Activated T-helper 17 cell treated with anti-CD3 and anti-CD28 coated beads, Interleukin-2, amount 50 U/mL, for 72 hours (primary cell): ENCODE measurements at places on chromosomes 6 and 20.

DNA sequence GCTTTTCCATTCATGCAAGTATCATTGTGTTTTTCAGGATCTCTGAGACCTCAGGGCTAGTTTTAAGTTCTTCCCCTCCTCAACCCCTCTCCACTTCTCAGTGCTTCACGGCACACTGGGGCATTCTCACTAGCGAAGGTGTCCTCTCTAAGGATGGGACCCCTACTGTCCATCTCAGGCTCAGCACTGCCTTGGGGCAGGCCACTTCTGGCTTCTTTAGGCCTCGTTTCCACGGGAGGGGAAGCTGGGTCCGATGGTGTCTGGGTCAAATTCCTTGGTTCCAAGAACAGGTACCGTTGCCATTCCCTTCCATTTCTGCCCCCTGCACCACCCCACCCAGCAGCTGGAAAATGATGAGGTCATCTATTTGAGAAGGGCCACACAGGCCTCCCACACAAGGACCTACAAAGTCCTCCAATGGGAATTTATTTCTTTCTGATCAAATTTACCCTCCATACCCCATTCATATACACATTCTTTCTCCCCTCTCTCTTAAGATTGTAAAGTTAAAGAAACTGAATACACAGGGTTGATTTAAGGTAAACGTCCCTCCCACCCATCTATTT lies 17.2 kb downstream of the GNAS start:
- H3K27me3 ChIP-seq: no peaks in the 10 kb centered on the region
- no peaks in the 10 kb centered on the region for H3K36me3 ChIP-seq
- H3K4me3 ChIP-seq: no peak overlapping the region
- H3K4me1 ChIP-seq: peaks cover 4% of the 10 kb centered on the region
- H3K27ac ChIP-seq: no peak overlapping the region
- ATAC-seq: no peak

- peak overlapping the region; percentile 93 for H3K4me3 ChIP-seq
- peaks cover 43% of the 10 kb centered on the region for H3K36me3 ChIP-seq
- H3K4me1 ChIP-seq: peaks cover 41% of the 10 kb centered on the region
- no peak for ATAC-seq
Observed at GRCh38 chr6:11229655-11230046, 2.8 kb downstream of the NEDD9 start.

- H3K27me3 ChIP-seq: peaks cover 19% of the 10 kb centered on the region
- no peak overlapping the region for H3K27ac ChIP-seq
- H3K4me1 ChIP-seq: no peaks in the 10 kb centered on the region
- no peak overlapping the region for H3K4me3 ChIP-seq
Observed at GRCh38 chr20:742156-742555, 26.1 kb downstream of the SLC52A3 start.

DNA sequence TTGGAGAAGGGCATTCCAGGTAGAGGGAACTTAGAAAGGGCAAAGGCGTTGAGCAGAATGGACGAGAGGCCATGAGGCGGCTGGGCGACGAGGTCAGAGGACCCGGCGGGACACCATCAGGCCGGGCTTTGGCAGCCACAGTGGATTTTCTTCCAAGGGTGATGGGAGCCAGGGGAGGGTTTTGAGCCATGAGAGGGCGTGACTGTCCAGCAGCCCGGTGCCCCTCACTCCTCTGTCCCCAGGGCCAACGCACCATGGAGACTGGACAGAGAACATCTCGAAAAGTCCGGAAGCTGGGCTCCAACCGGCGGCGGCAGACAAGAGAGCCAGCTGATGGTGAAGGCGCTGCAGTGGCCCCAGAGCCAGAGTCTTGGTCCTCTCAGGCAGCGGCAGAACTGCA lies 6.4 kb downstream of the RAB44 start:
- no peaks in the 10 kb centered on the region for H3K27me3 ChIP-seq
- no peak for ATAC-seq
- no peak overlapping the region for H3K4me3 ChIP-seq
- peak overlapping the region; percentile 49 for H3K27ac ChIP-seq

GRCh38 chr6:31115941-31116560 lies 1.5 kb downstream of the PSORS1C1 start:
- H3K4me1 ChIP-seq: peaks cover 7% of the 10 kb centered on the region
- no peak overlapping the region for H3K27ac ChIP-seq
- peaks cover 6% of the 10 kb centered on the region for H3K27me3 ChIP-seq
- H3K4me3 ChIP-seq: no peak overlapping the region
- no peaks in the 10 kb centered on the region for H3K36me3 ChIP-seq

GRCh38 chr6:161406646-161407045 lies 132.8 kb upstream of the AGPAT4 start:
- H3K4me1 ChIP-seq: no peaks in the 10 kb centered on the region
- no peaks in the 10 kb centered on the region for H3K36me3 ChIP-seq
- peak; percentile 21 for ATAC-seq
- H3K27me3 ChIP-seq: no peaks in the 10 kb centered on the region
- no peak overlapping the region for H3K4me3 ChIP-seq

- peaks cover 12% of the 10 kb centered on the region for H3K36me3 ChIP-seq
- H3K27ac ChIP-seq: peak overlapping the region; percentile 28
- no peaks in the 10 kb centered on the region for H3K4me1 ChIP-seq
- ATAC-seq: no peak
- H3K4me3 ChIP-seq: peak overlapping the region; percentile 86
Observed at GRCh38 chr6:108556866-108557493, 3.7 kb upstream of the FOXO3 start.

DNA sequence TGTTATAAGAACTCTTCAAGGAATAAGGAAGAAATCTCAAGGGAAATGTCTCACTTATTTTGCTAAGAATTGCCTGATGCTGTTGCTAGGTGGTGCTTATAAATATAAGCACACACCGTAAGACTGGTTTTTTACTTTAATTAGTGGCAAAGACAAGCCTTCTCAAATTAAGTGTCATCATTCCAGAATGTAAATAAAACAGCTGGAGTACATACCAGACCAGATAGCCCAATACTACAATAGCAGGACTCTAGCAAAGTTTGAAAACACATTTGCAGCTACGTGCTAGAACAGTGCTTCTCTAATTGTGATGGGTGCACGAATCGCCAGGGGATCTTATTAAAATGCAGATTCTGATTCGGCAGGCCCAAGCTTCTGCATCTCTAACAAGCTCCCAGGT lies 6.8 kb downstream of the CNKSR3 start:
- H3K4me3 ChIP-seq: no peak overlapping the region
- H3K36me3 ChIP-seq: no peaks in the 10 kb centered on the region
- no peak for ATAC-seq
- H3K4me1 ChIP-seq: peaks cover 5% of the 10 kb centered on the region
- H3K27ac ChIP-seq: no peak overlapping the region
- peaks cover 44% of the 10 kb centered on the region for H3K27me3 ChIP-seq

DNA sequence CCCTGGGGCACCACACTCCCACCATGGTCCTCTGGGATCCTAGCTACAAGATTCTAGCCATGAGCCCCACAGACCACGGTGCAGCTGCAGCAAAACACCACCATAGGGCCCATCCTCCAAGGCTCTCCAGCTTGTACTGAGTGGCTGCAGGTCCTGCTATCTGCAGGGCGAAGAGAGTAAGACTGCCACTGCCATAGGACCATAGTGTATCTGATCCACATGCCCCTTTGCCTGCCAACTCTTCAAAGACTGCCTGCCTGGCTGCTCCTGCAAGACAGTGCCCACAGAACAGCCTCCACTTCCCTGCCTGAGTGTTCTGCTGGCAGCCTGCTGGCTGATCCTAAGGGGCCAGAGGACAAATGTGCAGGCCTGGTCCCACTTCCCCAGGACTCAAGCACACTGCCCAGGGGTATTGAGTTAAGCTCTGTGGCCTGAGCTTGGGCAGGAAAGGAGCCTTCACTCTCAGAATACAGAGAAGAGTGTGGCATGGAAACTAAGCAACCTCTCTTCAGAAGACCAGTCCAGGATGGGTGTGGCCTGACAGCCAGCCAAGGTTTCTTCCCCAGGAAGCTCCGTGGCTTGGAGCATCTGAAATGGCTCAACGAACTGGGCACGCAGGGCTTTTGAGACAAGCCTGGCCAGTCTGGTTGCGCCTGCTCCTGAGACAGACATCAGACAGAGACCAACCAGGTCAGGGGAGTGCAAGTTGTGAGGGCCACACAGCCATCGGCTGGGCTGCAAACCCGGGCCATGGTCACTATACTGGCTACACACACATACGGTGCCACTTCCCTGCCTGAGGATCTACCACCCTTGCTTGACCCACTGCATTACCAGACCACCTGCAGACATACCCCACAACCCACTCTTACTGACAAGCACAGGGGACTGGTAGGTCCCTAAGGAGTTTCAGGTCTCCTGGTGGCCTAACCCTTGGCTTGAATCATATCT lies 54.5 kb downstream of the RNGTT start:
- H3K4me1 ChIP-seq: peaks cover 42% of the 10 kb centered on the region
- no peaks in the 10 kb centered on the region for H3K27me3 ChIP-seq
- H3K4me3 ChIP-seq: no peak overlapping the region
- ATAC-seq: no peak
- peaks cover 35% of the 10 kb centered on the region for H3K36me3 ChIP-seq

GRCh38 chr20:23613676-23614075 lies 8.0 kb upstream of the CST9 start:
- no peak for ATAC-seq
- H3K4me1 ChIP-seq: no peaks in the 10 kb centered on the region
- H3K27me3 ChIP-seq: peaks cover 15% of the 10 kb centered on the region
- no peak overlapping the region for H3K27ac ChIP-seq
- no peaks in the 10 kb centered on the region for H3K36me3 ChIP-seq

DNA sequence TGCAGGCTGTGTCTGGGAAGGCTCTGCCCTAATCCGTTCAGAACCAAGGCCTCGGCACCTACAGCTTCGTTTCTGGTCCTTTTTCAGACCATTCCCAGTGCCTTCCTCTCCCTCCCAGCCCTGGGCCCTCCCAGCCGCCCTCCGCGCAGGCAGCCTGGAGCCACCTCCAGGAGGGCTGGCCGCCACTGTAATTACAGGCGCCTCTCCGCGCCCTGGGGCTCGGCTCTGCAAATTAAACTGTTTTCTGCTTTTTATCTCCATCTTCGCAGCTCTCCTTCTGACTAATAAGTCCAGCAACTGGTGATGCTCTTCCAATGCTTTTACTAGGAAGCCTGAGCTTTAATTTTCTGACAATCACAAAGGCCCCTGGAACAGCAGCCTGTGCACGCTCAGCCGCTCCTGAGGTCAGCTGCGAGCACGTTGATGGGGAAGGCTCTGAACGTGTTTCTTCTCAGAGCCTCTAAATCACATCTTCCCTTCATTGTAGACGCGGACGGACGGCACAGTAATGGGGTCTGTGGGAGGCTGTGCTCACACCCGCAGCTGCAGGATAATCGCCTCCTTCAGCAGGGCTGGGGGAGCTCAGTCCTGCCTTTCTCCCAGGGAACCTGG lies 194.6 kb downstream of the DLL1 start:
- no peak overlapping the region for H3K27ac ChIP-seq
- no peak overlapping the region for H3K4me3 ChIP-seq
- no peaks in the 10 kb centered on the region for H3K36me3 ChIP-seq
- peaks cover 3% of the 10 kb centered on the region for H3K27me3 ChIP-seq
- ATAC-seq: no peak

GRCh38 chr20:24572140-24572539 lies 102.7 kb downstream of the SYNDIG1 start:
- no peak for ATAC-seq
- H3K27ac ChIP-seq: no peak overlapping the region
- peaks cover 5% of the 10 kb centered on the region for H3K27me3 ChIP-seq
- no peaks in the 10 kb centered on the region for H3K36me3 ChIP-seq
- H3K4me1 ChIP-seq: no peaks in the 10 kb centered on the region

GRCh38 chr6:11659757-11660156 lies 118.8 kb downstream of the ADTRP start:
- H3K4me3 ChIP-seq: no peak overlapping the region
- H3K4me1 ChIP-seq: no peaks in the 10 kb centered on the region
- H3K36me3 ChIP-seq: no peaks in the 10 kb centered on the region
- peaks cover 33% of the 10 kb centered on the region for H3K27me3 ChIP-seq
- no peak overlapping the region for H3K27ac ChIP-seq

GRCh38 chr6:111585241-111585973 lies 20.3 kb downstream of the TRAF3IP2 start:
- peak overlapping the region; percentile 18 for H3K27ac ChIP-seq
- H3K27me3 ChIP-seq: no peaks in the 10 kb centered on the region
- no peak overlapping the region for H3K4me3 ChIP-seq

DNA sequence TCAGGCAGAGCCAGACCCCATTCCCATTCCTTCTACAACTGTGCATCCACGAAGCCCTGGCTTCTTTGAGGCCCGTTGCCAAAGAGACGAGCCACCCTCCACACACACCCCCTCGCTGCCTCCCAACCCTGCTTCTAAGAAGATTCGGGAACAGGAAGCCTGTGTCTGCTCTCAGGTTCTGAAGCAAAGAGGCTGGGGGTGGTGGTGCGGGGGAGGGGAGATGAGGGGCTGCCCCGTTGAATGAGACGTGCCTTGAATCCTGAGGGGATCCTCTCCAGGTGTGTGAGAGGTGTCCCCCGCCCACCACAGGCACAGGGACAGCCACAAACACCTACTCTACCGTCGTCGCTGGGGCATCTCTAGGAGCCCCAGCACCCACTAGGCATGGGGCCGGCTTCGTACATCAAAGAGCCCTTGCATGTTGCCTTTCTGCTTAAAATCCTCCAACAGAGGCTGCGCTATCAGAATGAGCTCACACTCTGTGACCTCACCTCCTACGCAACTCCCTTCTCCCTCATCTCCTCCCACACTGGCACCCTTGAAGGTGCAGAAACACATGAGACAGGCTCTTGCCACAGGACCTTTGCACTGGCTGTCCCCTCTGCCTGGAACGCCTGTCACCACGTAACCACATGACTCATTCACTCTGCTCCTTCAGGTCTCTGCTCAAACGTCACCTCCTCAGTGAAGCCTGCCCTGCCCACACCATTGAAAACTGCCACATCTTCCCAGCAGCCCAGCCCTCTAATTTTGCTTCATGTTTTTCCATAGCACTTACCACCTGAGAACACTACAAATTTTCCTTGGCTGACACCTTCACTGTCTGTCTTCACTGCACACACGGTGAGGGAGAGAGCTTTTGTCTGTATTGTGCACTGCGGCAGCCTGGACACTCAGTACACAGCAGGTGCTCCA lies 58.5 kb downstream of the PREX1 start:
- H3K36me3 ChIP-seq: peaks cover 33% of the 10 kb centered on the region
- H3K4me1 ChIP-seq: peaks cover 60% of the 10 kb centered on the region
- peak; percentile 90 for ATAC-seq
- H3K4me3 ChIP-seq: peak overlapping the region; percentile 56

- H3K27me3 ChIP-seq: peaks cover 46% of the 10 kb centered on the region
- H3K4me3 ChIP-seq: no peak overlapping the region
- H3K36me3 ChIP-seq: no peaks in the 10 kb centered on the region
- no peak for ATAC-seq
- H3K27ac ChIP-seq: no peak overlapping the region
Observed at GRCh38 chr6:109977791-109978173, 329 bp upstream of the GPR6 start.

DNA sequence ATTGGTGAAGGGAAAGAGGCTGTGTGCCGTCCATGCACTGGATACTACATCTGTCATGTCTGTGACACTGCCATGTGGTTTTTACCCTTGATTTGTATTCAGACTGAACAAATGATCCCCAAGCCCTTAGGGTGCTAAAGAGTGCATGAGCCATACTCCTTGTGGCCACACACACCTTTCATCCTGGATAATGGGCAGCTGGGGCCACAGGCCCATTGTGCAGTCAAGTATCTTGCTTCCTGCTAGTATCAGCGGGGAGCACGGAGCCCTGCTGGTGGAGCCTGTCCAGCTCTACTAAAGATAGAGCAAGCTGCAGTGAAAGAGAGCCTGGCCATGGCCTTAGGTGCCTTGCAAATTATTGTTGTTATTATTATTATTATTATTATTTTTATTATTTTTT lies 75.1 kb downstream of the SLX4IP start:
- H3K27me3 ChIP-seq: no peaks in the 10 kb centered on the region
- H3K4me1 ChIP-seq: peaks cover 16% of the 10 kb centered on the region

- ATAC-seq: peak; percentile 73
- H3K36me3 ChIP-seq: no peaks in the 10 kb centered on the region
- H3K27me3 ChIP-seq: no peaks in the 10 kb centered on the region
Observed at GRCh38 chr6:4790158-4790899, 14.1 kb downstream of the CDYL start.

- ATAC-seq: peak; percentile 11
- H3K4me3 ChIP-seq: peak overlapping the region; percentile 80
- no peaks in the 10 kb centered on the region for H3K27me3 ChIP-seq
- H3K36me3 ChIP-seq: no peaks in the 10 kb centered on the region
Observed at GRCh38 chr20:44646023-44646640, 5.4 kb downstream of the ADA start.
